ENCODE measurements at places on chromosomes 12 and 14.

- no peak for DNase-seq
Measured at GRCh38 chr12:79547044-79547734, 143.6 kb downstream of the PAWR start.

DNA sequence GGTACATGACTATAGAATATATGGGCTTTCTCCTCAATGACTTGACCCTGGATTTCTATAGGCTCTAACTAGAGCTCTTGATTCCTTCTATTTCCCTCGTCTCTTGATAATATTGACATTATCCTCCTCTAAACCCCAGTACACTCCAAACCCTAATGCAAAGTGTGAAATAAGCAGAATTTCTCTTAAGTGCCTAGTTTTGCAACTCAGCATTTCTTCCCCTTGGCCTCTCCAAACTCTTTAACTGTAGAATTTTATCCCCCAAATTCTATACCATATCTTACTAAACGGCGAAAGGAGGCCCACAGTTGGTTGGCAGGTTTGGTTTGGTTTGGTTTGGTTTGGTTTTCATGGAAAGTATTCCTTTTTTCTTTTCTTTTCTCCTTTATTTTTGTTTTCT, 498.7 kb downstream of the CCER1 start:
- no peak for DNase-seq

- no peak for DNase-seq
Measured at GRCh38 chr14:73719791-73720190, 5.6 kb upstream of the PNMA1 start.

DNA sequence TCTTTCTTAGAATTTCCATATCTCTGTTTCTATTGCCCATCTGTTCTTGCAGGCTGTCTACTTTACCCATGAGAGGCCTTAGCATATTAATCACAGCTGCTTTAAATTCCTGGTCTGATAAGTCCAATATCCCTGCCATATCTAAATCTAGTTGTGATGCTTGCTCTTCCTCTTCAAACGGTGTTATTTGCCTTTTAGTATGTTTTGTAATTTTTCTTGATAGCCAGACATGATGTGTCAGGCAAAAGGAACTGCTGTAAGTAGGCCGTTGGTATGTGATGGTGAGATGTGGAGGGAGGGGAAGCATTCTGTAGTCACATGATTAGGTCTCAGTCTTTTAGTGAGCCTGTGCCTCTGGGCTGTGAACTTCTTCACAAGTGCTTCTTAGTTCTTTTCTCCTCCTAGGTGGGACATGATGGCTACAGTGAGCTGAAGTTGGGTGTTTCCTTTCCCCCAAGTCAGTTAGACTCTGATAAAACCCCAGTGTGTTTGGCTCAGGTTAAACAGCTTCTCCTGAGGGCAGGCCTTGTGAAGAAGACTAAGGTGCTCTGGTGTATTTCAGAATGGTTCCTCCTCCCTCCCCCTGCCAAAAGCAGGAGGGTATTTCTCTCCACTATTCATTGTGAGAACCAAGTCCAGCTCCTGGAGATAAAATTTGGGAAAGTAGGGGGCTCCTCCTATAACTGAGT, 195.9 kb upstream of the PARP11 start:
- DNase-seq: no peak

DNA sequence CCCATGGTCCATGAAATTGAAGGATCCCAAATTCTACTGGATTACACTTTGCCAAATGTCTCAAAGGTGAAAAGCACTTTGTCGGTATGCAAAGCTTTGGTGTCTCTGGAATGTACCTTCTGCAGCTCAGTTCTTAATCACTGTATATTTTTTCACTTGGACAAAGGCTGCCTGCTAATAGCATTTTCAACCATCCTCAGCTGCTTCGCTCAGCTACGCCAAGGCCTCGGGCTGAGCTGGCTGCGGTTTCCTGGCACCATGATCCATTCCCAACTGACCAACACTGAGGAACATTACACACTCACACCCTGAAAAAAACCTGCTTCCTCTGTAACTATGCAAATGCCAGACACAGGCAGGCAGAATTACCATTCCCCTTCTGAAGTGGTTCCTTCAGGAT, 335.2 kb downstream of the DPF3 start:
- DNase-seq: peak; percentile 20

DNA sequence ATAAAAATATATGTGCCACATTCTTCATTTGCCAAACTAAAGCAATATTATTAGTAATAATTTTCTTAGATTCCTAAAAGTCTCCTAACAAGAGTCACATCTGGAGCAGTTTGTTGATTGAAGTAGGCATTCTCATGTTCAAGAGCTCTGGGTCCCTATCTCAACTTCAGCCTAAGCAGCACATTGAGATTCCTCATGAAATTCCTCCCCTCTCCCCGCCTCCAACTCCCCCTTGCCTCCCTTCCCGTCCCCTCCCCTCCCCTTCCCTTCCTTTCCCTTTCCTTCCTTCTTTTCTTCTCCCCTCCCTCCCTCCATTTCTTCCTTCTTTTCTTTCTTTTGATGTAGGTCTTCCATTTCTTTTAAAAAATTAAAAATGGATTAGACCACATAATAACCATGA, 48.7 kb upstream of the NAV3 start:
- no peak for DNase-seq

- DNase-seq: no peak
Measured at GRCh38 chr14:88321692-88322503, 1.2 kb downstream of the KCNK10 start.

- DNase-seq: no peak
Measured at GRCh38 chr12:49983892-49984291, 11.1 kb downstream of the AQP6 start.

DNA sequence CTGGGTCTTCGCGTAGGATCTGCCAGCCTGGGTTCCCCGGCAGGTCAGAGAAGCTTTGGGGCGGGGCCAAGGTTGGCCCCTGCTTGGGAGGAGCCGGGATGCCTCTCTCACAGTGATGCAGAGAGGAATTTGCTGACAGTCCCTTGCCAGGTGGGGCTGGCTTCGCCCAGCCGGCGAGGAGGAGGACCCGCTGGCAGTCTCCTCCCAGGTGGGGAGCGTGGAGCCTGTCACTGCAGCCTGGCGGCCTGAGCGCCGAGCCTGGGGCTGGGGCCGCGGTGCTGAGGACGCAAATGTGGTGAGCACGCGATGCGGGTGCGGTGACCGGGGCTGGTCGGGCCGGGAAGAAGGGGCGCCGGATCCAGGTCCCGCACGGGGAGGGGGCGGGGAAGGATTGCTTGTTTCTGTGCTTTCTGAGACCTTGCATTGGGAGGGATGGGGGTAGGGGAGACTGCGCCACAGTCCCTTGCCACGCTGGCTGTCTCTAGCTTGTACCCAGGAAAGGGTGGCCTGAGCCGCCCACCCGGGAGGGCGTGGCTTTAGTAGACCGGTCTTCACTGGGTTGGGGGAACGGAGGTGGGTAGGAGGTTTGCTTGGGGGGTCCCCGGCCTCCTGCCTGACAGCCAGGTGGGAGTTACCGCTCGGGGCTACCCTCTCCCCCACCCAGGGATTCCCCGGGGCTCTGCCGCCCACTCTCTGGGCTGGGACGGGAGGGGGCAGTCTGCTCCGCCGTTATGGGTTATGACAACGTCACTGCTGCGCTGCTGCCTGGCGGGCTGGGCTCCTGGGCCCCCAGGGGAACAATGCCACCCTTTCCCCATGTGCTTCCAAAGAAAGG, at the start of gene TMEM63C:
TMEM63C (plus strand) TSS at position 196 of the 835 bp plus-strand sequence. CDS start 37,016 bp downstream, outside the sequence.
- peak; percentile 57 for DNase-seq

DNA sequence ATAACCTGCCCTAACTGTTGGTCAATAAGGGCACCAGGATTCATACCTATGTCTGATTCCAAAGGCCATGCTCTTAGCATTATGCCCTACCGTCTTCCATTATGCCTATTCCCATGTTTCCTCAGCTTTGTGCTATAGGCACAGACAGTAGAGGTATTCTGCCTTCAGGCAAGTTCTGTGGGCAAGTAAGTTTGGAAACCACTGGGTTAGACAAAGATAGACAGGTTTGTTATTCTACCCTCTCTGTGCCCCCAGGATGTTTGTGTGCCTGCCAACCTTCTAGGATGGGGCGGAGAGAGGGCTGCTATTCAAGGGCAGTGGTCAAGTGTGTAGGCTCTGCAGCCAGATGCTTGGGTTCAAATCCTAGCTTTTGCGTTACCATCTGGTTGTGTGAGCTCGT, 4.6 kb downstream of the RAPGEF3 start:
- no peak for DNase-seq

DNA sequence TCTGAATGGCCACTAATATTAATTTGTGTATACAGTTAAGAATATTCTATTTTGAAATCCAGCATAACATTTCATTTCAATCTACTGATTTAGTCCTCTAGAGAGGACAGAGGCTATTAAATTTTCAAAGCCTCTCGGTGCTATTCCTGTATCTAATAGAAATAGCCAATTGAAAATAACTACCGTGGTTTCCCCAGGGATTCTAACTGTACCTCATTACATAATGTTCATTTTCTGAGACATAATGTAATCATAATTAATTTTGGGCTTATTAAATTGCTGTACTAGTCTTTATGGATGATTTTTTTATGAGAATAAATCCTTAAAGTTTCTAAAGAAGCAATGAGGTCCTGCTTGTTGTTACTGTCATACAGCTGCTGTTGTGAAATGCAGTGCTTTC, 38.6 kb upstream of the ACSS3 start:
- DNase-seq: no peak

DNA sequence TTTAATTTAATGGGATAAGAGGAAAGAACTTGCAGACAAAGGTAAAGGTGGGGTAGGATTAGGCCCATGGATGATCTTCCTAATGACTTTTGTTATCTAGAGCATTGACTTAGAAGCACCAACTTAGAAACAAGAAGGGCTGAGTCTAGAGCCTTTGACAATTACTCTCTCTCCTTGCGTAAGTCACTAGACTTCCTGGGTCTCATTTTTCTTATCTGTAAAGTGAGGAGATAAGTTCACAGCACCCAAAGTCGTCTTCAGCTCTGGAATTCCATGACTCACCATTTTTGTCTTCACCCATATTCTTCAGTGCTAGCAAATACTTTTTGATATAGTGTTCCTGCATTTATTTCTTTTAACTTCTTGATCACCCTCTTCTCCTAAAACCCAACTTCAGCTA, 75.7 kb downstream of the SSPN start:
- no peak for DNase-seq

- no peak for DNase-seq
Measured at GRCh38 chr14:102510616-102511520, 1.3 kb upstream of the ANKRD9 start.

DNA sequence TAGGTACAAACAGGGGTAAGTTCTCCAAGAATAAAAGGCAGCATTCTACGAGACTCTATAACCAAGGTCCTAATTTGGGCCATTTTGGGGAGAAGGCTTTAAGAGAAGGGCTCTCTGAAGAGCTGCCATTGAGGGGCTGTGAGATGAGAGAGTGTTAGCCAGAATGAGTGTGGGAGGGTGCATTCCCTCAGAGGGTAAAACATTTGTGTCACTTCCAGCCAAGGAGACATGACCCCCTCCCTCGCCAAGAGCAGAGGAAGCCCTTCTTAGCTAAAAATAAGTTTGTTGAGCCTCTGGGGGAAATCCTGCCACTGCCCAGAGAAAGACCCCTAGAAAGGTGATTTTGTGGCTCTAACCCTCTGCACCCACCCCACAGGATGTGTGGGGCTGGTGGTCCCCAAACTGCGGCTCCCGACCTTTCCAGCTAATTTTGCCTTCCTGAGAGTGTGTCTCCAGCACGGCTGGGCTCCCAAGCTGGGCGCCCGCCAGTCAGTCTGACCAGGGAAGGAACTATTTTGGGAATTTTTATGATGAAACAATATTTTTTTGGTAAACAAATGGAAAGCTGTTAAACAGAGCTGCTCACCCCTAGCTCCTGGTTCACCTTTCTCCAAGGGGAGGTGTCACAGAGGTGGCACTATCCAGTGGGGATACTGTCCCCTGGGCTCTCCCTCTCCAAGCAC, 65.9 kb upstream of the JDP2 start:
- no peak for DNase-seq

GRCh38 chr12:105272814-105273416, 36.9 kb upstream of the APPL2 start:
- DNase-seq: no peak

DNA sequence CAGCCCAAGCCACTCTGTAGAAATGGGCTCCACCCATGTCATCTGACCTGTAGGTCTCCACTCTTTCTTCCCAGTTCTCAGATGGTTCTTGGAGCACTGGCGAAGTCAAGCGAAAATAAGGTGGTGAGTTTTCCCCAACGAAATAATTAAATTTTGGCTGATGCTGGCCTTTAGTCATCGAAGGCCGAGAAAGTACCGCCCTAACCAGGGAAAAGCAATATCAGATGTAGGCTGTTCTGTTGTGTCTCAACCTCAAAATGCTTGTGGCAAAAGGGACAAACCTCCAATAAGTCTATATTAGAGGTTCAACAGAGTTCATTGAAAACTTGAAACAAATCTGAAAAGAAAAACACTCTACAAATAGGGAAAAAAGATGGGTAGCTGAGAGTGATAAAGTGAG, 48.6 kb upstream of the BCAT1 start:
- DNase-seq: no peak

DNA sequence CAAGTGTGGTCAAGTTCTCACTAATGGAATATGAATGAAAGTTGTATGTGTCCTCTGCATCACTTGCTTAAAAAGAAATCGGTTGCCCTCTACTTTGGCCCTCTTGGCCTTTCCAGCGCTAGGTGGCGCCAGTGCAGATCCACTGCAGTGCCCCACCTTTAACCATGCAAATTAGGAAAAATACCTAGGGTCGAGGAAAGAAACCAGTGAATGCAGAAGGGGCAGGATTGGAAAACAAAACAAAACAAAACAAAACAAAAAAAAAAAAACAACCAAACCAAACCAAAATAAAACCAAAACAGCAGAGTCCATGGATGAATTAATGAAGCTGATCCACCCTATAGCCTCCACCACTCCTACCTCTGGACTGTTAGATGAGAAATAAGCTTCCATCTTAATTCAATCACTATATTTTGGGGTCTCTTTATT, 12.9 kb upstream of the NEMF start:
- peak; percentile 34 for DNase-seq

GRCh38 chr12:98470469-98471082, 44.8 kb upstream of the TMPO start:
- no peak for DNase-seq

DNA sequence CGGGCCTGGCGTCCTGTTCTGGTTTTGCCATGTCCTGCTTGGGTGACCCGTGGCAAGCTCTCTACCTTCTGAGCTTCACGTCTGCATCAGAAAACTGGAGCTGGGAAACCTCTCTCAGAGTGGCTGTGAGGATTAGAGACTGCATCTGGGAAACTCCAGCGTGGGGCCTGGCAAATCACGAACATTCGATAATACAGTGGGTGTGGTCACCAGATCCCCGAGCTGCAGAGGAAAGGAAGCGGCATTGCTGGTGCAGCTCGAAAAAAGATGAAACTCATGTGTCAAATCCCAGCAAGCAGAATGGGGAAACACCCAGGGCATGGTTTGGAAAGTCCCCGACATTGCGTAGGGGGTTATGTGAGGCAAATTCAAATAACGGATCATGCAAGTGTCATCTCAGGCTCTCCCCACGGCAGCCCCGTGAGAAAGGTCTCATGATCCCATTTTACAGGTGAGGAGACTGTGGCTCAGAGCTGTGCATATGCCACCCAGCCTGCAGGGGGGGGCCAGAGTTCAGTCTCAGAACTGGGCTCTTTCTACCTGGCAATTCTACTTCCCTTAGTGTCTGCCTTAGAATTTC, 98.1 kb upstream of the VRK1 start:
- DNase-seq: no peak

GRCh38 chr12:6341417-6342139, at the start of gene TNFRSF1A:
Gene TNFRSF1A, minus strand, starts transcription at chr12:6342076. Its CDS starts 262 bp downstream, at chr12:6341814.
- DNase-seq: no peak
